ENCODE measurements at places on chromosomes 5 and 9.

- DNase-seq = peak; percentile 92
Observed at GRCh38 chr5:132496191-132496630, 5.6 kb upstream of the IRF1 start.

- peak; percentile 77 for DNase-seq
Observed at GRCh38 chr9:137672907-137673791, 54.3 kb downstream of the EHMT1 start.

DNA sequence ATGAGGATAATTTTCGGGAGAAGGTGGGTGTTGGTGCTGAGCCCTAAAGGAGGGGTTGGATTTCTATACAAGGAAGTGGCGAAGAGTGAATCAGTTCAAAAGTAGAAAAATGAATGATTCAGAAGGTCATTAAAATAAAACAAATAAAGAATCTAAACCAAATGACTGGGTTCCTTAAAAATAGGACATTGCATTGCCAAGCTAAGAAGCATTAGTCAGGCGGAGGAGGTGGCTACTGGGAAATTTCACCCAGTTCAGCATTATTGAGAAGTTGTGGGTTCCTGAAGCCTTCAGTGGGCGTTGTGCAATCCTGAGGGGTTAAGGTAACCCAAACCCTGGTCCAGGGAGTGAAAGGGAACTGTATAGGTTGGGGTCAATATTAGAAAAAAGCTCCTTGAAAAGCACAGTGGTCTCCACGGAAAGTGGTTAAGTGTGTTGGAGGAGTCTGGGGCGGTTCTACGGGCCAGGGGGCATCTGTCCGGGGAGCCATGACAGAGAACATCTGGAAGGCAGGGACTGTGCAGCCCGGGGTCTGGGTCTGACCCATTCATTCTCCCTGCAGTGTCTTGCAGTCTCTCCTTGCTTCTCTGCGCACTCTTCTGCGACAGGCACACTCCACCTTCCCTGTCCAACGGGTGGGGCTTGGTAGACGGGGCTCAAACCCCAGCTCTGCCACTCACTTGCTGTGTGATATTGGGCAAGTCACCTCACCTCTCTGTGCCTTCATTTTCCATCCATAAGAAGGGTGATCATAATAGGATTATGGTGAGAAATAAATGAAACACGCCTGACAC lies 27.6 kb upstream of the DUSP1 start:
- peak; percentile 32 for DNase-seq

DNA sequence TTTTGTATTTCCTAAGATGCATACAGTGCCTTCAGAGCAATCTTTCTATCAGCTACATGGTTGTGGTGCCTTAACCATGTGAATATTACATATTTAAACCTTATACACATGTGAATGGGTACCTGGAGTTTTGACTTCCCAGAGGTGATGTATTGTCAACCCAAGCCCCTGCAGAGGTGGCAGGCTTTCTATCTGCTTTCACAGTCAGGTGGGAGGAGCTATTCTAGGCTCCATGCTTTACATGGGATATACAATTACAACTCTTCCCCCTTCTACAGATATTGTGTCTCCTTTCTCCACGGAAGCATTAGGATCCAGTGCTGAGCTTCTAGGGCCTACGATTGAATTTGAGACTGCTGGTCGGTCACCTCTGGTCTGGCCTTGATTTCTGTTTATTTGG lies 89.8 kb upstream of the TUT7 start:
- DNase-seq = no peak

- no peak for DNase-seq
Observed at GRCh38 chr5:141692533-141692888, 10.5 kb upstream of the ARAP3 start.

DNA sequence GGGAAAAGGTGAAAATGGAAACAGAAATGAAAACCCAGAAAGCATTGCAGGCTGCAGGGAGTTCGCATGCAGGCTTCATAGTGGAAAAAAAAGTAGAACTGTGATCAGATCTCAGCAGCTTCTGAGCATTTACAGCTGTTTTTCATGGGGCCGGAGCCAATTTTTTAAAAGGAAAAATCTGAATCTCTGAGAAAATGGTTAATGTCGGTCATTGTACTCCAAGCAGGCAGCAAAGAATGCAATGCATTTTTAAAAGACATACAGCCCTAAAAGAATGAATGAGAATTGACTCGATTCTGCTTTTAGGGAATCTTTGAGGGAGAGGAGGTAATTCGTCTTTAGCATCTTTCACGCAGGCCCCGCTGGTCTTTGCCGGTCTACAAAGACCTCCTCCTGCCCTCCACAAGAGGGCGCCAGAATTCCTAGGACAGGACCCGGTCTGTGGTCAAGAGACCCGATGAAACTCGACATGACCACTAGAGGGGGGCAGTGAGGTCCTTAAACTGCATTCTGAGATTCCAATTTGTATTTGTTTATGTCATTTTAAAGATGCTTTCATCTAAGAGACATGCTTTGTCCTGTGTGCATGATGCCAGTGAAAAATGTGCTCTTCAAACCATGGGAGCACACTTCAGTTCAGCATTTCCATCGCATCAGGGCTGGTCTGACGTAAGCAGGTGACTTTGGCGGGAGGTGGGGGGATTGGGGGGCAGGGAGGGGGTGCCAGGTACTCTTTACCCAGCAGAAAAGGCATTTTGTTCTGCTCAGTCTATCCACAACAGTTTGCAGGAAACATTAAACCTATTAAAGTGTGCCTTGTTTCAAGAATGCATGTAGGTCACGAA lies 43.7 kb upstream of the TMEM252 start:
- DNase-seq = peak; percentile 89

DNA sequence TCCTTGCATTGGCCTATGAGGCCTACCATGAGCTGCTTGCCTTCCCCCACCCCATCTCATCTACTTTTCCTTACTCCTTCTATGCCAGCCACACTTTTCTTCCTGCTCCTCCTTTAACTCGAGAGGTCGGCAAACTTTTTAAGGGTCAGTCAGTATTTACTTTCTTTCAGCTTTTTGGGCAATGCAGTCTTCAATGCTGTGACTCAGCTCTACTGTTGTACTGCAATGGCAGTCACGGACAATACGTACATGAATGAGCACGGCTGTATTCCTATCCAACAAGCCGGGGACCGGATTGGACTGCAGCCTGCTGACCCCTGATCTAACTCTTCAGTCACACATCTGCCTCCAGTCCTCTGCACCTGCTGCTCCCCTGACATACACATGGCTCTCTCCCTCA lies 602 bp upstream of the ACTL7A start:
- no peak for DNase-seq

Measured in Kasumi-1 (cell line).